ENCODE measurements at places on chromosomes 1 and 21.

DNA sequence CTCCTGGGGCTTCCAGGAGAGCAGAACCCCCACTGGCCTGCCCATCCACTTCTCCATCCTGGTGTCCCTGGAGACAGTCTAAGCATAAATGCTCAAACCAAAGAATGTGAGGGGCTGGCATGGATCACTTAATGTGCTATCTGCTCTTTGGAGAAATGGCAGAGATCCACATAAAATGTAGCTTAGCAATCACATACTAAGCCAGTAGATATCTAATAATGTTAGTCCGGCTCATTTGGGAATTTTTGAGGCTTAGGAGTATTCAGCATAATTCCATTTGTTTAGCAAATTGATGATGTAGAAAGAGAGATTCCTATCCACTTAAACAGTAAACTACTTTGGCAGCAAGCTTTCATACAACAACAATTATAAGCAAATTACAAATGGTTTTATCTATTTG is 90.7 kb downstream of the TENT5C start:
- peak; percentile 61 for DNase-seq

- DNase-seq, result no peak
Observed at GRCh38 chr1:214019499-214019898, 31.7 kb downstream of the PROX1 start.

- no peak for DNase-seq
Observed at GRCh38 chr1:179883040-179883744, 1.1 kb downstream of the TOR1AIP1 start.

DNA sequence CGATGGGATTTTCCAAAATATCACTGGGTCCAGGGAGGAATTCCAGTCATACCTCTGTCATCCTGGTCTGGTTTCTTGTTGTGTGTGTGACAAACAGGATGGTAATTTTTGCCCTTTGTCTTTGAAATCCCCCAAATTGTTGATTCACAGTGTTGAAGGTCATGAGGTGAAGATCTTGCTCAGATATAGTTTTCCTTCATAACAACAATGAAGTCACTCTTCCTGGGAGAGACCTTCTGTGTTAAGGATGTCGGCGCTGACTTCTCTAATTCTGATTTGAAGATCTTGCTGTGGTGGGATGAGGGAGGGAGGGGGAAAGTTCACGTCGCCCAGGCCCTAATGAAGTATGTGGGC is 32.2 kb upstream of the MPZL1 start:
- peak; percentile 17 for DNase-seq

GRCh38 chr1:182147136-182147820 is 85.8 kb upstream of the ZNF648 start:
- peak; percentile 21 for DNase-seq

DNA sequence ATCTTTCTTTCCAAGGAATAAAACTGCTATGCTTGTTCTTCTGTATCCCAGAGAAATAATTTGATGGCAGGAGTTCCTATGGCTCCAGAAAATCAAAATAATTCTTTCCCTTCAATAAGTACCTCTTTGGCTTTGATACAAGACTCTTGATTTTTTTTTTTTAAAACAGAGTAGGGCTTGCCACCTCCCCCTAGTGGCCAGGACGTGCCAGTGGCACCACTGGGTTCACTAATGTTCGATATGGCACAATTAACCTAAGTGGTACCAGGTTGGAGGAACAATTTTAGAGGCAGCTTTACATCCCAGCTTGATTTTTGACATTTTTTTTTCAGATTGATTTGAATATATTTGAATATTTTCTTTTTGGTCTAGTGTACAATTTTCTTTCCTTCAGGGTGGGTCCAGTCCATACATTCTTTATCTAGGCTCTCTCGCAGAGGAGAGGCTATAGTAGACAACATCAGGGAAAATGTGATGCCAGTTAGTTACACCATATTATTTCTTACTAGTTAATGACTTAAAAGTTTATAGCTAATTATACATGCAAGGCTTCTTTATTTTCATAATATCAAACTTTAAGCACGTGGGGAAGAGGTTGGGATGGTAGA is 330.9 kb downstream of the S1PR1 start:
- peak; percentile 14 for DNase-seq

DNA sequence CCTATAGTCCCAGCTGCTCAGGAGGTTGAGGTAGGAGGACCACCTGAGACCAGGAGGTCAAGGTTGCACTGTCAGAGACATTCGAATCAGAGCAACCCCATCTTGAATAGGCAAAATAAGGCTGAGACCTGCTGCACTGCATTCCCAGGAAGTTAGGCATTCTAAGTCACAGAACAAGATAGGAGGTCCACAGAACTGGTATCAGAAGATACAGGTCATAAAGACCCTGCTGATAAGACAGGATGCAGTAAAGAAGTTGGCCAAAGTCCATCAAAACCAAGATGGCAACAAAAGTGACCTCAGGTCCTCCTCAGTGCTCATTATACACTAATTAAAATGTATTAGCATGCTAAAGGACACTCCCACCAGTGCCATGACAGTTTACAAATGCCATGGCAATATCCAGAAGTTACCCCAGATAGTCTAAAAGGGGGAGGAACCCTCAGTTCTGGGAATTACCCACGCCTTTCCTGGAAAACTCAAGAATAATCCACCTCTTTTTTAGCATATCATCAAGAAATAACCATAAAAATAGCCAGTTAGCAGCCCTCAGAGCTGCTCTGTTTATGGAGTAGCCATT is 65.2 kb upstream of the KLHDC7A start:
- no peak for DNase-seq

- DNase-seq, result no peak
Observed at GRCh38 chr1:47693115-47693514, 255.3 kb downstream of the FOXD2 start.

- no peak for DNase-seq
Observed at GRCh38 chr1:203213126-203213525, 16.3 kb downstream of the CHIT1 start.

DNA sequence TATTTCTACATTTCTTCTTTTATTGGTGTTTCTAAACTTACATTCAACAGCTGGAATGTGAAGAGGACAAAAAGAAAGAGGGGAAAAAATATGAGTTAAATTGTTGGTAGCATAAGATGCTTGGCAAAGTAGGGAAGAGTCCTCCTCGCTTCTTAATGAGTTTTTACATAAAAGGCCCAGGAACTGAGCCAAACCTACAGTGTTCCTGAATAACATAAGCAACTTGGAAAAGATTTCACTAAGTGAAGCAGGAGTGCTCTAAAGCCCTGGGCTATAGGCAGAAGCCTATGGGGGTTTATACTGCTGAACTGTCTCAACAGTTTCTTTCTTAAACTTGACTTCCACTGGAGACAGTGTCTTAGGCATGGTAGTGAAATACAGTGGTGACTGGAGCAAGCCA is 115.0 kb upstream of the USP25 start:
- DNase-seq, result no peak

GRCh38 chr1:219223496-219223895 is 49.8 kb downstream of the LYPLAL1 start:
- DNase-seq, result no peak

GRCh38 chr1:210570116-210570515 is 241.4 kb downstream of the HHAT start:
- DNase-seq, result no peak

DNA sequence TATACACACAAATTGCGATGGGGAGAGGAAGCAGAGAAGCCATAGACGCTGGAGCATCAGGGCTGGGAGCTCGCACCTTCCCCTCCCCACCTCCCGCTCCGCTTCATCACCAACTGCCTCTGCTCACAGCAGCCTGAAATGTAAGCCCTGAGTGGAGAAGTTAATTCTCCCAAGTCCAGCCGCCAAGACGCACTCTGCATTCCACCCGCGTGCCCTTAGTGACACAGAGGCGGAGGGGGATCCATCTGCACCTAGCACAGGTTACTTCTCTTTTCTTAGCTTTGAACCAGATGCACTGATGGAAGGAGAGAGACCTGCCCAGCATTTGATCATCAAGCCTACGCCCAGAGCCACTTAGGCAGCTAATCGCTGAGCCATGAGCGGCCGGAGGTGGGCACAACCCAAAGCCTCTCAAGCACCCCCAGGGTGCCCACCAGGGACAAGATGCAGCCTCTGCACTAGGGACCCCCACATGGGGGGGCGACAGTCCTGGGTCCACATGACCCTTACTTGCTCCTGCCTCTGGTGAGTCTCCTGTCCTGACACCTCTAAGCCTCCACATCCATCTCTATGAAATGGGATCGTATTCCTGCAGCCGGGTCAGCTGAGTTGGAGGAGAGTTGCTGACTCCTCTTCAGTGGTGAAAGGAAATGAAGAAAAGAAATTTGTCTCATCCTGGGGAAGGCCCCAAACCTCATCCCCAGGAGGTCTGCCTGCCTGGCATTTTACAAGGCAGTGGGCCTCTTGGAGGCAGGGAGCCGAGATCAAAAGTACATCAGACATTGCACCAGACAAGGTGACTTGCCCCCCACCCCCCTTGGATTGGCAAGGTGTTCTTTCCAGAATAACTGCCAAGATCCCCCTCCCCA is 316.2 kb downstream of the MATN1 start:
- DNase-seq, result no peak

DNA sequence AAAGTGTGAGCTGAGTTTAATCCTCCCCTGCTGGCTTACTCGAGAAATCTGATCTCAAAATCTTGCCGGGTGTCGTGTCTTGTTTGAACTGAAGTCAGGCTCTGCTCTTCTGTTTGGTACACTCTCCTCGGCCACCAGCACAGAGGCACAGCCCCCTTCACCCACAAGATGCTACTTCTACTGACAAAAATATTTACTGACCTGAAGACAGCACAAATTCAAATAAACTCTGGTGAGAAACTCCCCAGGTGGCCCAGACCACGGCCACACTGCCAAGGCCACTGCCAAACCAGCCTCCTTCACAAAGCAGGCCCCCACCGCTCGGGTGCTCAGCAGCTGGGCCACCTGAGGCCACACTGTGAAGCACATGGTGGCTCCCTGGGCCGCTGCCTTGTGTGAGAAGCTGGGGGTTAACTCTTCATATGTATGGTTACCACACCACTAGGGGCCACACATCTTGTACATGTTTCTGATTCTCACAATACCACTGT is 80.6 kb downstream of the TGFBR3 start:
- no peak for DNase-seq

GRCh38 chr21:46180778-46181391 is 3.4 kb downstream of the SPATC1L start:
- DNase-seq, result no peak

- DNase-seq, result no peak
Observed at GRCh38 chr1:42880384-42880783, 34.0 kb downstream of the ZNF691 start.

- no peak for DNase-seq
Observed at GRCh38 chr1:92481971-92482664, 4.6 kb downstream of the GFI1 start.

GRCh38 chr1:233340966-233341516 is 13.5 kb downstream of the MAP3K21 start:
- no peak for DNase-seq

GRCh38 chr21:25115021-25115420 is 492.3 kb downstream of the MRPL39 start:
- DNase-seq, result no peak

DNA sequence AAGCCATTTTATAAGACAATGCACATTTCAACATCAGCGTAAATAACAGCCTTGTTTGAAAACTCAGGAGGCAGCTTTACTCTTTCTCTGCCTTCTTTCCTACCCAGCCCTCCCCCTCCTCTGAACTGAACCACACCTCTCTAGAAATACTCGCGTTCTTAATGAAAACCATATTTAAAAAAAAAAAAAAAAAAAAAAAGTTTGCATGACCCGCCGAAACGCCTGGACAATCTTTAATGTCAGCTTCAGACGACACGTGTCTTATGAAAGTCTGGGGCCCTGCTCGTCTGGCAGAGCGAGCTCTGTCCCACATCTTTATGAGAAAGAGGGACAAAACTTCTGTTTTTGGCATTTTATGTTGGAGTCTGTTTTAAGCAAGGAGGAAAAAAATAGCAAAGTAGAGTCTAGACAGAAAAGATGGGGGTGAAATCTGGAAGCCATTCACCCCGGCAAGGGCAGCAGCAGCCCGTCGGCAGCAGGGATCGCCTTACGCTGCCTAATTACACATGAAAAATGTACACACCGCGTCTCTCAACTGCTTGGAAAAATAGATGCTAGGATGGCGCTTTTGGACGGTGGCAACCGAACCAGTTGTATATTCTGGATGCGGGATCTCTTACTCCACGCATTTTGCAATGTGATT is 130.4 kb upstream of the ETS2 start:
- DNase-seq, result no peak

DNA sequence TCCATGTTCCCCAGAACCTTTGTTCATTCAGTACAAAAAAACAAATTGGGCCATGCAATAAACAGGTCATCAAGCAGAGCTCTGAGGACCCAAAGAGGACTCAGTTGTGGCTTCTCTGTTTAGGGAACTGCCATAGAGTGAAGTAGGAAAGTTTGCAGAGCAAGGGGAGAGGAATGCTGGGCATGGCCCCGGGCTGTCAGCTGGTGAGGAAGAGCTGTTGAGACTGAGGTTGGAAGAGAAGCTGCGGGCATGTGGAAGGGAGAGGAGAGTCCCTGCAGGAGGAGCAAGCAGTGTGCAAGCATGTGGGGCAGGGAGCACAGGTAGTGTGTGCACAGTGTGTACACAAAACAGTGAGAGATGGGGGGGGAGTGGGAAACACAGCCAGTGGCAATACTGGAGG is 71.8 kb downstream of the NTPCR start:
- no peak for DNase-seq

Data from amniotic epithelial cell (primary cell).